Activated CD4-positive, alpha-beta memory T cell treated with anti-CD3 and anti-CD28 coated beads, Interleukin-2, amount 10 ng/mL, durations not matched to agents 7 days and 5 days (primary cell): ENCODE measurements at places on chromosomes 11 and 22.

DNA sequence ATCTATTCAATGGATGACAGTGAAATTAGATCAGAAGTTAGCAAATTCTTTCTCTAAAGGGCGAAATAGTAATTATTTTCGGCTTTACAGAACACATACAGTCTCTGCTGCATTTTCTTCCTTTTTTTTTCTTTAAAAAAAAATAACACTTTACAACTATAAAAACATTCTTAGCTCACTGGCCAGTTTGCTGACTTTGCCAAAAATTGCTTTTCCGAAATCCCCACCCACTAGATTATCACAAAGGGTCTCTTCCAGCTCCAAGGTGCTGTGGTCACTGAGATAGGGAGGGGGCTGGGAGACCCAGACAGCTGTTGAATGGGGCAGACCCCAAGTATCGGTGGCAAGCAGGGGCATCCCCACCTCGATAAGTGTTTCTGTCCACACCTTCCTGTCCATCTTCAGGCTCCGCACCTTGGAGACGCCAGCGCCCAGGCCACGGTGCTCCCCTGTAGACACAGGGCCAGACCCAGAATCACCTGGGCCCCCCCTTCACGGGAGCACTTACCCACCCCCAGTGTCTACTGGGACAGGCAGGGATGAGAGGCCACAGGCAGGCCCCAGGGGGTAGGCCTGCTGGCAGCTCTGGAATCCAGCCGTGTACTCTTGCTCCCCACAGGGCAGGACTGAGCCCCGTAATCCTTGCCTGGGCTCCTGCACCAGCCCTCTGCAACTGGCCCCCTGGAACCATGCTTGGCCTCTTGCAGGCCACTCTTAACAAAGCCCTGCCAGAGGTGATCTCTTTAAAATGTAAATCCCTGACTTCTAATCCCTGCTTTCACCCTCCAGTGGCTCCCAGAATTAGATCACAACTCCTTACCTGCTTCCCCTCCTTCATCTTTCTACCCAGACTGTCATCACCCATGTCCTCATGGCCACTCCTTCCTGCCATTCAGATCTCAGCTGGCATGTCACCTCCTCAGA is 31.5 kb upstream of the PDE2A start:
- DNase-seq: no peak

DNA sequence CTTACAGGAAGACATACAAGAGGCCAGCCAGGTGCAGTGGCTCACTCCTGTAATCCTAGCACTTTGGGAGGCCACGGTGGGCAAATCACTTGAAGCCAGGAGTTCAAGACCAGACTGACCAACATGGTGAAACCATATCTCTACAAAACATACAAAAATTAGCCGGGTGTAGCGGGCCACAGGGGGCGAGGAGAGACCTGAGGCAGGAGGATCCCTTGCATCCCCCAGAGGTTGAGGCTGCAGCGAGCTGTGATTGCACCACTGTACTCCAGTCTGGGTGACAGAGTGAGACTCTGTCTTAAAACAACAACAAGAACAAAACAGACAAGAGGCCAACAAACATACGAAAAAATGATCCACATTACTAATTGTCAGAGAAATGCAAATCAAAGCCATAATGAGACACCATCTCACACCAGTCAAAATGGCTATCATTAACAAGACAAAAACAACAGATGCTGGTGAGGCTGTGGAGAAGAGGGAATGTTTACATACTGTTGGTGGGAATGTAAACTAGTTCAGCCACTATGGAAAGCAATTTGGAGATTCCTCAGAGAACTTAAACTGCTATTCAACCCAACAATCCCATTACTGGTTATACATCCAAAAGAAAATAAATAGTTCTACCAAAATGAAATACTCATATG is 498.8 kb upstream of the ARHGAP42 start:
- DNase-seq: no peak

DNA sequence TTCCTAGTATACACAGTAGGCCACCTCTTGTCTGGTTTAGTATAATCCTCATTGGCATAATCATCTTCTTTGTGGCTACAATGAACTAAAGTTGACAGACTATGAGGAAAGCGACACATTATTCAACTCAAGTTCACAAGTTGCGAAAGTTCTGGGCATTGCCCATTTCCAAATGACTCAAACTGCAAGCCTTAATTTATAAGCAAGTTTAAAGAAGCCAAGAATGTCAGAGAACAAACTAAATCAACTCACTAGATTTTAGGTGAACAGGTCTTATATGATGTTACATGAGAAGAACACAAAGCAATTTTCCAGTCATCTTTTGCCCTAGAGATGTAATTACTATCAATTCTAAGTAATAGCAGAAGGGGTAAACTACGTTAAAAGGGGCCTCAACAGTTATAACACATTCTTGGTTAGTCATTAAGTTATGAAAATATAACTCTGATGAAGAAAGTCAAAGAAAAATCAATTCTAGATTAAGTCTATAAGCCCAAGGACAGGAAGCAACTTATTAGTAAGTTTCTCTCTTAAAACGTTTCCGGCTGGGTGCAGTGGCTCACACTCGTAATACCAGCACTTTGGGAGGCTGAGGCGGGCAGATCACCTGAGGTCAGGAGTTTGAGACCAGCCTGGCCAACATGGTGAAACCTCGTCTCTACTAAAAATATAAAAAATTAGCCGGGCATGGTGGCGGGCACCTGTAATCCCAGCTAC is 21.5 kb downstream of the PICALM start:
- DNase-seq: peak; percentile 65

DNA sequence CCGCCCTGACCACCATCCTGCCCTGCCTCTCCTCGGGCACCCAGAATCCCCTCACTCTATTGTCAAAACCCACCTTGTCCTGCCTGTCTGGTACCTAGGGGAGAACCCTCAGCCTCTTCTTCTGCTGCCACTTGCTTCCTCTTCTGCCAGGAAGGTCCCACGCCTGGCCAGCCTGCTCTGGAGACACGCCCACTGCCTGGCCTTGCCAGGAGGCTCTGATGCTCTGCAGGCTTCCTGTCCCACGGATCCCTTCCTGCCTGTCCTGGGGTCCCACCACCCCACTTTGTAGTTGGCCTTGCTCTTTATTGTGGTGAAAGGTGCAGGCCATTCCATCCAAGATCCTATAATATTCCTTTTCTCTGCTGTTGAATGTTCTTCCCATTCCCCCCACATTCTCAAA is 63.4 kb downstream of the BMAL1 start:
- no peak for DNase-seq

DNA sequence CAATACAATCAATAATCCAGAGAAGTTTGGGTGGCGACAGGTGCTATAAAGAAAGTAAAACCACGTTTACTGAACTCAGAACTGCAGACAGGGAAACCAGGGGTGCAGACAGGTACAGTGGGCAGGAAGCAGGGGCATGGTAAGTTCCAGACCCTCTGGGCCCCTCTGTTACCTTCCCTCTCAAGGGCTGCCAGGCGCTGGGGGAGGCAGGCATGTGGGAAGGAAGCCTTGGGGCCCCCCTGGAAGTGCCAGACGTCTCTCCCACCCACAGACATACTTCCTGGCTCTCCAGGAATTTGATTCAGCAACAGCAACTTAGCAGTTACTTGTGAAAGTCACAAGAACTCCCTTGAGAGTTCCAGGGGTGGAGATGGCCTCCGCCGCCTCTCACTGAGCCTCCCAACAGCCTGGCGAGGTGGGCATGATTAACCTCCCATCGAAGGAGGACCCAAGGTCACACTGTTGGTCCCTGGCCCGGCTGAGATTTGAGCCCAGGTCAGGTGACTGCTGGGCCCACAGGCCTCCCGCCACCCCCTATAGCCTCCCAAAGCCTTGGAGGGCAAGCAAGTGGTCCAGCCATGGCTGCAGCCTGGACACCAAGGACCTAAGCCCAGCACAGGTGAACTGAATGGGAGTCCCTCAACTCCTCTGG is 14.1 kb upstream of the TSKU start:
- DNase-seq: no peak

DNA sequence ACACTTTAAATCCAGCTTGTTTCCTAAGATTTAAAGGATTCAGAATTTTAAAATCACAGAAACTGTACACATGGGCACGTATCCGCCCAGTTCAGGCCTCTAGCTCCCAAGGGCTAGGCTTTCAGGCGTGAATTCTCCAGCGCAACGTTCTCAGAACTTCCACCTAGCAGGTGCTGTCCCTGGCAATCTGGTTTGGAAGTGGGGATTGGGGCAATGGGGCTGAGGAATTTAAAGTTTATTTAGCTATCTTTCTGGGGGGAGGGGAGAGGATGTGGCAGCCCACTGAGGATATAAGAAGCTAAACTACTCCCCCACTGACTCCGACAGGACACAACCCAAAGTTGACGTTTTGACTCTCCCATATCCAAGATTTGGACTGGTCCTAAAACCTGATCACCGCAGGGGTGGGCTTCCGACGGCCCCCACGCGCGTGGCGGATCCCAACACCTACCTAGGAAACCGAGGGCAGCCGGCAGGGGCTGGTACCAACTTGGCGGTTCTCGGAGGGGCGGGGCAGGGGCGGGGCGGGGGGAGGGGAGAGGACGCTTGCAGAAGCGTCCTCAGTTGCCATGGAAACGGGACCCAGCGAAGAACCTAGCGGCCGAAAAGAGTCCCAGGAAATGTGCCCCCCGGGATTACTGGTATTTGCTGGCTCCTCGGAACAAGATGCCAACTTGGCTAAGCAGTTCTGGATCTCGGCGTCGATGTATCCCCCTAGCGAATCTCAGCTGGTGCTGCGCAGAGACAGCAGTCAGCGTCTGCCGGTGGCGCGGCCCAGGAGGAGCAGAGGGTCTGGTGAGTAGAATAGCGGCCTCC is at the start of gene HOATZ:
TSS of gene HOATZ (plus strand) at position 563 of the 816 bp plus-strand sequence. CDS start at position 570, 7 bp downstream.
- DNase-seq: no peak

DNA sequence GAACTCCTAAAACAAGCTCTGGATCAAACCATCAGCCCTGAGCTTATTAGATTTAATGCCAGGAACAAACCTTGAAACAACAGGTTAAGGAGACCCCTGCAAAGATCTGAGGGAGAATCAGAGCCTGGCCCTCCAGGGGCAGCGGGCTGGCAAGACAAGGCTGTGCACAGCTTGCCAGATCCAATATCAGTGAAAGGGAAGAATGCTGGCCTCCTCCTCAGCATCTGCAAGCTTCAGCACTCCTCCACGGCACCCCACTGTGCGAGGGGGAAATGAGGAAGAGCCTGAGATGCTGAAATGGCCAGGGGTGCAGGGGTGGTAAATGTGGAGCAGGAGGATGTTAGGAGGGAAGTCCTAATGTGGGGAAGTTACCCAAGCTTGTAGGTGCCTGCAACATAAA is 167.0 kb downstream of the TENM4 start:
- DNase-seq: no peak

GRCh38 chr11:92897487-92897886 is 72.0 kb upstream of the MTNR1B start:
- DNase-seq: no peak

- no peak for DNase-seq
Observed at GRCh38 chr22:36086170-36086490, 57.5 kb upstream of the RBFOX2 start.

DNA sequence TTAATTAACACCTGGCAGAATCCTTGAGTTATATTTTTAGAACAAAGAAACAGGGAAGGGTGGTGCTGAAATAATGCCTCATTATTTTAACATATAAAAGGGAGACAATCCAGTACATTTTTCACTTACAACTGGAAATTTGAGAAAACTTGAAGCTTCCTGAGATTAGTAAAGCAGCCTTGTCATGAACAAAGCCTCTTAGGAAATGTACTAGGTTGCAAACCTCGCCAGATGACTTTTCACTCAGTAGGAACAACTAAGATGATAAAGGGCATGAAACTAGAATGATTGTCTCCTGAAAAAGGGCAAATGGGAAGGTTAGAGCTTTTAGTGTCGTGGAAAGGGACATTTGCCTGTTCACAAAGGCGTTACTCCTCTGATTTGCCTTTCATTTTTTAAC is 289.6 kb downstream of the ETS1 start:
- DNase-seq: no peak

DNA sequence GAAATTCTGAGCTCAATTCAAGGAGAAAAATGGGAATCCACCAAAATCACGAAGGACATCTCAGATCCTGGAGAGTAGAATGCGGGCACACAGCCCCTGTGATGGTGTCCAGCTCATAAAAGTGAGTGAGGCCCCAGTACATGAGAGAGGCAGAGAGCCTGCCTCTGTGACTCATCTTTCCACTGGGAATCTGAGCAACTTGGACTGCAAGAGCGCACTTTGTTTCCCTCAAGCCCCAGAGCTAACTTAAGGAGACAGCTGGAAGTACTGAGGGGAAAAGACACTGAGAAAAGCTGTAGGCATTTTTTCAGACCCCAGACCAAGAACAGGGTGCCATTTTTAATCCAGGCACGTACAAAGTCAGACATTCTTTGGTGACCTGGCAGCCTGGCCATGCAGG is 273.7 kb downstream of the C11orf87 start:
- DNase-seq: no peak

DNA sequence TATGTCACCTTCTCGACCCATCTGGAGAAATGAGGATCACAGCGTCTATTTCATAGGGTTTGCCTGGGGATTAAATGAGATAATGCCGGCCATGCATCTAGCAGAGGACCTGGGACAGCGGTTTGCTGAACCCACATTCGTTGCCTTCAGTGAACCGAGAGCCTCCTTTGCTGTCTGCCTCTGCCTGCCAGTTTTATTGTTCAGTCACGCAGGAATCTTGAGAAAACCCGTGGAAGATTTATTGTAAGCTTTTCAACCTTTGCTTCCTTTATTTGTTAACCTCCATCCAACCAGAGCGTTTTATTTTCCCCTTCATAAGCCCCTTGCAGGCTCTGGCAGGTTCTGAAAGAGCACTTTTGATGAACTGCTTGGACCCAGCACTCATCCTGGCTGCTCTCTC is 202.3 kb upstream of the SYN3 start:
- no peak for DNase-seq

- no peak for DNase-seq
Observed at GRCh38 chr22:38067028-38067415, 9.8 kb downstream of the PICK1 start.

GRCh38 chr22:31104869-31105268 is 2.5 kb downstream of the SELENOM start:
- no peak for DNase-seq
